ENCODE measurements at places on chromosomes 11 and 22.

GRCh38 chr22:49966774-49967705 is 6.5 kb downstream of the PIM3 start:
- no peak for DNase-seq

DNA sequence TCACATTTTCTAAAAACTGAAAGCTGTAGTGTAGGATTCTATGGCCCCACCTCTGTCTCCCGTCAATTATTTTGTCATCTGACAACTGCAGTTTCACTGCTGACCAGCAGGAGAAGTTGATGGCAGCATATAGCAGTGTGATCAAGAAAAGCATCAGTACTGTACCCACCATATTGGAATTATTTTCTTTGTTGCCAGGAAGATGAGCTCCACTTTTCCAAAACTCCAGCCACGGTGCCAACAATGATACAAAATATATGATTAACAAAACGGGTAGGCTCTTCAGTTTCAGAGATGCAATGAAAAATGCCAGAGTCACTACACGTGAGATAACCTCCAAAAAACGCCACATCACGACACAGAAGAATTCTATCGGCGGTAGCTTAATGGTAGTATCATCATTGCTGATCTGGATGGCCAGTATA is 41.3 kb downstream of the XKR3 start:
- no peak for DNase-seq

DNA sequence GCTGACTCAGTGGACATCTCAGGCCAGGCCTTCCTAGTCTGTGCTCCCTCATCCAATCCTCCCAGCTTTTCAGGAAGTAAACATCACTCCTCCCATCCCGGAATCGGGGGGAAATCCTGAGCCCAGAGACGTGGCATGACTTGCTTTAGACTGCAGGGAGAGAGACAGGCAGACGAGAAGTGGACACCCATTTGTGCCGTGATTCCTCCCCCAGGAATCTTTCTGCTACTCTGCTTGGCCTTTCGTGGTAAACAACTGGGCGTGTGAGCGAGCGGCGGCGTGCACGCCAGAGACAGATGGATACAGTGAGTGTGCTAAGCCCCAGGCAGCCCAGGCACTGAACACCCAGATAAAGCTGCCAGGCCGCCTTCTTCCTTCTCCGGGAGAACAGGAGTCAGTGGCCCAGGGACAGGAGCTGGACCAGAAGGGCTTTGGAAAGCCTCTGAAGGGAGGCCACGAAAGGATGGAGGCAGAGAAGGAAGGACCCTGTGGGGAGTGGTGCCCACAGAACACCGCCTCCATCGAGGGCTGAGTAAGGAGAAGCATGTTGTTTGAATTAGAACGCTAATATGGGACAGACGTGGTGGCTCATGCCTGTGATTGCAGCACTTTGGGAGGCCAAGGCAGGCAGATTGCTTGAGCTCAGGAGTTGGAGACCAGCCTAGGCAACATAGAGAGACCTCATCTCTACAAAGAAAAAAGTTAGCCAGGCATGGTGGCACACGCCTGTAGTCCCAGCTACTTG is 53.0 kb upstream of the PRR5 start:
- DNase-seq, result no peak

GRCh38 chr11:24805671-24806070 is 308.8 kb downstream of the LUZP2 start:
- no peak for DNase-seq

- no peak for DNase-seq
Measured at GRCh38 chr11:67022341-67022933, 497 bp upstream of the SYT12 start.

- DNase-seq, result no peak
Measured at GRCh38 chr11:134118006-134118405, 49.1 kb downstream of the JAM3 start.

DNA sequence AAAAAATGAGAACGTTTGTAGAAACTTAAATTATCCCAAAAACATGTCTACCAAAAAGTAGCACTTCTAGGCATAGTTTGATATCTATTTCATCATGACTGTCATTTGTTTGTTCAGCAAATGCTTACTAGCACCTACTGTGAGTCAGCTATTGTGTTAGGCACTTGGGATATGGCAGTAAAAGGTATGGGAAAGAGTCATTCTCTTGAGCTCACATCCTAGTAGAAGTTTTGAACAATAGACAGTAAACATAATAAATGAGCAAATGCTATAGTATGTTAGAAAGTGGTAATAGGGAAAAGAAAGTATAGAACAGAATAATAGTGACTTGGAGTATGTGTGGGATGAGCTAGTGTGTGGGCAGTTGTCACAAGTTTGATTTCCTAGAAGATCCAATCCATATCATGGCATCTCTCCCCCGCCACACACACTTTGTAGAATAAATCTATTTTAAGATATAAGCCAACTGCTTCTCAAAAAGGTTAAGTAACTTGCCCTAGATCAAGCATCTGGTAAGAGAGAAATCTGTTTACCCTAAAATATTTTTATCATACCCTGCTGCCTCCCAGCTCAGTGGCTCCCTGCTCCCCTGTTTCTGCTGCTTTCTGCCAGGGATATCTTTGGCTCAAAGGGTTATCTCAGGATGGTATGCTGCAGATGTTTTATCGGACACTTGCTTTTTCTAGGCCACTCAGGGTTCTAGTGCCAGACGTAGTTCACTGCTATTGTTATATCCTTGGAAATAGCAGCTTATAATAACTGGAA is 129.7 kb downstream of the NCAM1 start:
- DNase-seq, result no peak

DNA sequence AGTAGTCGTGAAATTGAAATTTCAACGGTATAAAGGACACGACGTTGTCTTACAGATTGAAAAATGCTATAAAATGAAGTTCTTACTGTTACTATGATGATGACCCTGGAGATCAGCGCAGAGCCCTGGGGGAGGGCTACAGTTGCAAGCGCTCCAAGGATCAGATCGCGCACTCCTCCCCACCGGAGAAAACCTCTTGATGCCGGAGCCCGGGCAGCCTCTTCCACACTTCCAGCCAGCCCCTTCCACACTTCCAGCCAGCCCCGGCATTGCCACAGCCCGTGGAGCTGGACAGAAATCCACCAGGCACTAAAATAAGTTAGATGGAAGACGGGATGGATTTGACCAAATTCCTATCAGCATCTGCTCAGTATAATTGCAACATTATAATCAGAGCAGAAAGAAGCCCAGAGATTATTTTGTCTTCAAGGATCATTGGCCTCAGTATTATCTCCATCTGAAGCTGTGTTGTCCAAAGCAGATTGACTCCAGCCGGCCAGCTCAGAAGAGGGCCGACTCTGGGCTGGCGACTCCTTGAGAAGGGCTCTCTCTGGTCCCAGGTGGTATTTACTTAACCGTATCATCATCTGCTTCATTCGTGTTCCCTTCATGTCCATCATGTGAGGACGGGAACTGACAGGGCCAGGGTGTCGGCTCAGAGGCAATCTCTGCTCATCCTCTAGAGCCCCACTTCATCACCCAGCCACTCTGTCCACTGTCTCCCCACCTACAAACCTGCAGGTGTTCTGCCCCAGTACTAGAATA is 777 bp upstream of the MICAL3 start:
- no peak for DNase-seq

DNA sequence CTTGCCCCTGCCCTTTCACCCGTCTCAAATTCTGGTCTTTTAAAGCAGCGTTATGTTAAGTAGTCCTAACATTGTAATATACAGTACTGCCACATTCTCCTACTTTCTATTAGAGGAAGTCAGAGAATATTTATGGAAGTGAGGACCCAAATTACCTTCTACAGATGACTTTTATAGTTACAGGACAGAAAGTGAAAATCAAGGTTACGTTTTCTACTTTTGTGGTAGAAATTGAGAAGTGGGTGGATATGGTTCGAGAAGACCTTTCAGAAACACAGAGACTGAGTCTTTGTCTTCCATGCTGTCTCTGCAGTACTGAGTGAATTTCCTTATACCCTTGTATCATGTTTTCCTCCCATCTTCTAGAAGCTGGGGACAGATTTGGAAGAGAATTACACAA is 17.1 kb downstream of the SC5D start:
- DNase-seq, result no peak

DNA sequence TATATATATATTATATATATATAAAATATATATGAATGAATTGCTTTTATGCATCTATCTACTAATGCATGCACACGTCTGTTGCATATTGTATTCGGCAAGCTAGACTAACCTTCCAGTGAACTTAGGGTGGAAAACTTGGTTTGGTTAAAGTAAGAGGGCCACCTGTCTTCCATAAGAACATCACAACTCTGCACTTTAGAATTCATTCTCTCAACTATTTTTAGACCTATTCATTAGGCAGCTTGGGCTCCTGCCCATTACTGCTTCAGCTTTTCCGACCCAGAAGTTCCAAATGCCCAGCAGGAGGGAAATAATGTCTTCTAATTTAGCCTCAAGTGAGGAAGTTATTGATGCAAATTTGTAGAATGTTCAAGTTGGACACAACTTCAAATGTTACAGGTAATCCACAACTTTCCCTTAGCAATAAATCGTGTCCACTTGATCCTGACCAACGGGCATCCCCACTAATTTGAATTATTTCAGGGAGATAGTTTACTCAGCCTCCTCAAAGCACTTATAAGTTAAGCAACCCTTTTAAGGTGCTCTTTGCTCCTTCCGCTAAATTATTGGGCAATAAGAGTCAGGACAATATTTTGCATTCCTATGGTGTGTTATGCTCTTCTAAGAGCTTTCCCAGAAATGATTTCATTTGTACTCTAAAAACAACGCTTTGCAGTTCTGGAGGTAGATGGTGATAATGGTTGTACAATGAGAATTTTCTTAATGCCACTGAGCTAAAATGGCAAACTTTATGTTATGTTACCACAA is 132.3 kb downstream of the OPCML start:
- no peak for DNase-seq

DNA sequence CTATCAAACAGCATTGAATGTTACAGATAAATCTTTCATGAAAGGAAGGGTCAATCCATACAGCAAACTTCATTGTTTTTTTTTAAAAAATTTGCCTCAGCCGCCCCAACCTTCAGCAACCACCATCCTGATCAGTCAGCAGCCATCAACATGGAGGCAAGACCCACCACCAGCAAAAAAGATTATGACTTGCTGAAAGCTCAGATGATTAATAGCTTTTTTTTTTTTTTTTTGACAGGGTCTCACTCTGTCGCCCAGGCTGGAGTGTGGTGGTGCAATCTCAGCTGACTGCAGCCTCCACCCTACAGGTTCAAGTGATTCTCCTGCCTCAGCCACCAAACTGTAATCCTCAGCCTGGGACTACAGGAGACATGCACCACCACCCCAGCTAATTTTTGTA is 18.0 kb upstream of the CD3E start:
- no peak for DNase-seq

GRCh38 chr11:112401036-112401769 is 140.5 kb upstream of the PLET1 start:
- no peak for DNase-seq

DNA sequence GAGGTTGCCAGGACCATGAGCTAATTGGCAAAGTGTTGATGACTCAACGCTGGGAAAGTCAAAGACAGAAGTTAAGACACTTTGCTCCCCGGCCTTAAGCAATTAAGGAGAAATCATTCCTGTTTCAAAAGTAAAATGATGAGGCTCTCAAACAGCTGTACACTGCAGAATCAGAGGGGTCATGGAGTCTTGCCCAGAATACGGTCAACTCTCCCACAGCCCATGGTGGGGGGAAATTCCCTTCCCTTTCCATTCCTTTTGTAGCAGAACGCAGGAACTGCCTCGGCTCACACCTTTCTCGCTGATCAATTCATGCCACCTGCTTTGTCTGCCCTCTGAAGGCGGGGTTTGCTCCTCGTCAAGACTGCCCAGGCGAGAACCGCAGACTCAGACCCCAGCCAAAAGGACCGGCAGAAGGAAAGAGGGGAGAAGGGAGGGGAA is 52.8 kb downstream of the MN1 start:
- no peak for DNase-seq

GRCh38 chr11:78399136-78399535 is 18.5 kb downstream of the GAB2 start:
- DNase-seq, result no peak

GRCh38 chr11:93895106-93895862 is 44.9 kb upstream of the VSTM5 start:
- peak; percentile 19 for DNase-seq

DNA sequence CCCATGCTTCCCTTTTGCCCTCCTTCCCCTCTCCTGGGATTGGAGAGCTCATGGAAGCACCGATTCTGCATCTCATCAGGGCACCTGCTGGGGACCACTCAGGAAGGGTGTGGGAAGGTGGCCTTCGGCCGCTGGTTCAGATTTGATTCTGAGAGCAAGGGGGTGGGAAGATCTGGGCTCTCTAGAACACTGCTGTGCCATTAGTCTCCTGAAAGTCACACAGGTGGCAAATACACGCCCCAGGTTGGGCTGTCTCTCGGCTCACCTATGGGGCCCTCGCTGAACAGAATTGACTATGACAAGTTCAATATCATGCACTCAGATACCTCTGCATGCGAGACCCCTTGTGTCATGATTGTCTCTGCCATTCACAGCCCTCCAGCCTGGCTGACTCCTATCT is 12.8 kb upstream of the APOBEC3A start:
- no peak for DNase-seq

DNA sequence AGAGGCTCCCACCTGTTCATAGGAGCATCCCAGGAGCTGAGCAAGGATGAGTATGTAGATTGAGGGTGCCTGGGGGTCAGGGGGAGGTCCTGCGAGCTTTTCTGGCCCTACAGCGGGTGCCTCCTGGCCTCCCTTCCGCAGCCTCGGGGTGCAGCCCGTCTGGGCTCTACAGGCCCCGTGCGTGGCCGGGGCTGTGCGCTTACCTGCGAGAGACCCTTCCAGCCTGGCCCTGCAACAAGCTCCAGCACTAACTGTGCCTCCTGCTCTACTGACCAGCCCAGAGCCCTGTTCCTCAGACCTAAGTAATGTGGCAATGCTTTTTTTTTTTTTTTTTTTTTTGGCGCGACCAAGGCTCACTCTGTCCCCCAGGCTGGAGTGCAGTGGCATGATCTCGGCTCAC is 1129.1 kb downstream of the BRD1 start:
- DNase-seq, result no peak

DNA sequence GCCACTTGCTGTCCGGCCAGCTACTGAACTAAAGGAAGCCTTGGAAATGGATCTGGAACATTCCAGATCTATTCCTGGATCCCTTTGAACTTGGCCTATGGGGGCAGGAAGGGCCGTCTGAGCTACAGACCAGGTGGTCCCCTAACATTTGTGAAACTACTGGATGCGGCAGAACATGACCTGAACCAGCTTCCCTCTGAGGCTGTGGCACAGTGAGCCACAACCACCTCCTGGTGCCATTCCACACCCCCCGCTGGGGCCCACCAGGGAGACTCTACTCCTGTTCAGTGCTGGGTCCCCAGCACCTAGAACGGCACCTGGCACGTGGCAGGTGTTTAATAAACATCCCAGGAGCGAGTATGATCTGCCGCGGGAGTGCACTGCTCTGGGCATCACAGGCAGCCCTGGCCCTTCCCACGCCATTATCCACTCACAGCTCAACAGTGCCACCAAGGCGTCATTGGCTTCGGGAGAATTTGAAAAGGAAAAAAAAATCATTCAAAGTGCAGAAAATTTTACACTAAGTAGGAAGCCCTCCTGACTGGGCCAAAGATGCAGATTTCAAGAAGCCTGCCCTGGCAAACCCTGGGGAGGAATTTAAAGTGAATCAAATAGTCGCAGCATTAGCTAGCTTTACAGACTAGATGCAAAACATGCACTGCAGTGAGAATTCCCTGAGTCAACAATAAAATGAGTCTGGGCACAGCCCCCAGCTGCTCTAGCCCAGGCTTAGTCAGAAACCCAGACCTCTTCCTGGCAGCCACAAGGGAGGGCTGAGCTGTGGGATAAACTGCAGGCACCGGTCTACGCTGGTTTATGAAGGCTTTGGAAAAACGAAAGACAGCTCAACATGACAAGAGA is 14.3 kb upstream of the EFCAB6 start:
- DNase-seq, result no peak
